ENCODE measurements at places on chromosomes 6 and 20. TPM values are rescaled to one million over a fixed set of nuclear protein-coding genes. Genes with fewer than 3 reads are reported as not detected.

Gene AVP
- not detected for total RNA-seq

Gene PCK1
- total RNA-seq: not detected

Gene FOXQ1
- not detected for total RNA-seq

Gene GSTA2
- not detected for total RNA-seq

Gene FAM217B
- 47.4 TPM for total RNA-seq

GRCh38 chr20:45503403-45503802 lies 12.0 kb downstream of the SPINT3 start:
- no peak for DNase-seq
- no peaks in the 10 kb centered on the region for H3K4me1 ChIP-seq
- no peak overlapping the region for H3K27ac ChIP-seq

DNA sequence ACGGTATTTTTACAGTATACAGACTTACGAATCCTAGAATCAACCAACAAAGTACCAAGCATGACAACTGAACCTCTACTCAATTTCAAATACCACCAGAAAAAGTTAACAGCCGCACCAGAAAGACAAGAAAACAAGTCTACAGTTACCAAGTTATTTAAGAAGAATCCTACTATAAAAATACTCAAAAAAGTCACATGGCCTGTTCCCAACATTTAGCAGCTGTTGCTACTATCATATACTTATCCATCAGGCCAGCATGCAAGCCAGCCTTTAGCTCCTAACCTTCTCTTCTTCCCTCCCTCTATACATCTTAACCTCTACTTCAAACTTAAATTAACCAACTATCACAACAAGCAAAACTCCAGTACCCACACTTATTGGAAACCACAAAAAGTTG lies 1.9 kb downstream of the SYNCRIP start:
- peak overlapping the region; percentile 99 for H3K4me3 ChIP-seq
- H3K36me3 ChIP-seq: peaks cover 46% of the 10 kb centered on the region
- peaks cover 29% of the 10 kb centered on the region for H3K4me1 ChIP-seq
- DNase-seq: no peak
- H3K27me3 ChIP-seq: no peaks in the 10 kb centered on the region

DNA sequence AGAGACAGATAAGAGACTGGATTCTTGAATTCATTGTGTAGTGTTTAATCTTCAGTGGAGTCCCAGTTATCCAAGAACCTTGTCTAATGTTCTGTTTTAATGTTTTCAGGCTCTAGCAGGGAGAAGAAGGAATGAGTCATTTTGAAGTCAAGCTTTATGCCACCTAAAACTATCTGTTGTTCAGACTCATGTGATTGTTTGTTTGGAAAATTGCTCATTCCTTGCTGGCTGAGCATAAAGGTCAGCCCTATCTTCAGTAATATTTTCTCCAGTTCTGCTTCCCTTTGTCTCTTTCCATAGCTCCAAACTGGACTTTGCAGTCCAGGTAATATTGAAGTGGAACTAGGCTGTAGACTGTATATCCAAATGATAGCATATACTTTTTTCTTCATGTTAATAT lies 34.2 kb downstream of the CLVS2 start:
- H3K36me3 ChIP-seq: no peaks in the 10 kb centered on the region
- no peak overlapping the region for H3K4me3 ChIP-seq
- no peak for DNase-seq
- no peaks in the 10 kb centered on the region for H3K4me1 ChIP-seq
- H3K27ac ChIP-seq: no peak overlapping the region

GRCh38 chr20:42474646-42475045 lies 715.1 kb downstream of the PTPRT start:
- no peak for DNase-seq
- H3K4me3 ChIP-seq: no peak overlapping the region
- no peaks in the 10 kb centered on the region for H3K4me1 ChIP-seq
- no peaks in the 10 kb centered on the region for H3K36me3 ChIP-seq
- H3K27me3 ChIP-seq: no peaks in the 10 kb centered on the region

DNA sequence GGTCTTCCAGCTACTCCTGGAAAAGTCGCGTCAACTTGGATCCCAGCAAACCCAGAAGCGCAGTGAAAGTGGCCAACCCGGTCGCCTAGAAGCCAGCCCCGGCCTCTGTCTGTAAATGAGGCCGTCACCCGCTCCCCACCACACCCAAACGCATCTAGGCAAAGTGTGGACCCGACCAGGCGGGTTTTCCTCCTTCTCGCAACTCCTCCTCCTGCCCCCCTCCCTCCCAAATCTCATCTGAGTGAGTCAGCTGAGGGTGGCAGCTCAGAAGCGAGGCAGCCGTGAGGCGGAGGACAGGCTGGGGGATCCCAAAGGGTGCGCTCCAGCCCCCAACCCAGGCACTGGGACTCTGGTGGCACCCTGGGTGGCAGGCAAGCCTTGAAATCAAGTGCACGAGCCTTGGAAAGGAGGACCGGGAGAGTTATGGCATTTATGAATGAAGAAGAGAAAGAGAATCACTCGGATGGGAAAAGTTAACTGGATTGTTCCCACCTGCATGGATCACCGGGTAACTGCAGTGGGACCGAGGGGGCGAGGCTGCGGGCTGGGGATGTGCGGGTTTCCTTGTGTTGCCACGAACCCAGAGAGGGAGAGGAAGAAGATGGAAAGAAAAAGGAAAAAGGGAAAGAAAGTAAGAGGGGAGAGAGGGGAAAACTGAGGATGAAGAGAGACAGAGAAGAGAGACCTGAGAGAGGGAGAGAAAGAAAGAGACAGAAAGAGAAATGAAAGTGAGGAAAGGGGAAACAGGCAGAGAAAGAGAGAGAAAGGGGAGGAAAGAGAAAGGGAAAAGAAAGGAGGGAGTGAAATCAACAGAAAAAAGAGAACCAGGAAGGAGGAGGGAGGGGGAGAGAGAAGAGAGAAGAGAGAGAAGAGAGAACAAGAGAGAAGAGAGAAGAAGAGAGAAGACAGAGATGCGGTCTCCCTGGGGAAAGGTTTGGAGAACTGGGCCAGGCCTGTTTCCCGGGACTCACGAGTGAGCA lies at the start of gene APCDD1L:
APCDD1L (minus strand) TSS at position 167 of the 980 bp plus-strand sequence. CDS start 692 bp downstream, outside the sequence.
- no peaks in the 10 kb centered on the region for H3K27me3 ChIP-seq
- H3K27ac ChIP-seq: no peak within 1 kb of the TSS
- H3K4me1 ChIP-seq: no peaks in the 10 kb centered on the region
- no peak within 1 kb of the TSS for H3K4me3 ChIP-seq
- H3K36me3 ChIP-seq: no peaks in the 10 kb centered on the region

Data from naive thymus-derived CD4-positive, alpha-beta T cell (primary cell).